OCI-LY7 (cell line): ENCODE measurements at places on chromosomes 12 and 14. TPM values are rescaled to one million over a fixed set of nuclear protein-coding genes. Genes with fewer than 3 reads are reported as not detected.
A peak's percentile ranks its signal among the peaks of the same experiment; 100 is the strongest.

- DNase-seq = no peak
Measured at GRCh38 chr12:121245951-121246350, 36.0 kb downstream of the P2RX4 start.

The KRT73 gene
- not detected in 2 replicates for total RNA-seq

DNA sequence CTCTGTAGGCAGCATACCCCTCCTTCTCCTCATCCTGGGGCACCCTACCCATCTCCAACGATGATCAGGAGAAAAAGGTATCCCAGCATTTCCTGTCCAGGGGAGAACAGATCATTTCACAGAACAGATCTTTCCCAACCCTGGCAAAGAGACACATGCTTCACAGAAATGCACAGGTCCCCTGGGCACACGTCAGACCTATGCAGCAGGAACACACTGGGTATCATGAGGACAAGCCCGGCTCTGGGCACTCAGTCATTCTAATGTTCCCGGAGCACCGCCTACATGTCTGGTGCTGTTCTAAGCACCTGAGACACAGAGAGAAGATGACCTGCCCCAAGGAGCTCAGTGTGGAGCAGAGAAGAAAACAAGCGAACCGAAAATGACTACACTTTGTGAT is 56.2 kb downstream of the ACTN1 start:
- DNase-seq = no peak

- DNase-seq = no peak
Measured at GRCh38 chr12:110775997-110776396, 33.3 kb upstream of the PPP1CC start.

DNA sequence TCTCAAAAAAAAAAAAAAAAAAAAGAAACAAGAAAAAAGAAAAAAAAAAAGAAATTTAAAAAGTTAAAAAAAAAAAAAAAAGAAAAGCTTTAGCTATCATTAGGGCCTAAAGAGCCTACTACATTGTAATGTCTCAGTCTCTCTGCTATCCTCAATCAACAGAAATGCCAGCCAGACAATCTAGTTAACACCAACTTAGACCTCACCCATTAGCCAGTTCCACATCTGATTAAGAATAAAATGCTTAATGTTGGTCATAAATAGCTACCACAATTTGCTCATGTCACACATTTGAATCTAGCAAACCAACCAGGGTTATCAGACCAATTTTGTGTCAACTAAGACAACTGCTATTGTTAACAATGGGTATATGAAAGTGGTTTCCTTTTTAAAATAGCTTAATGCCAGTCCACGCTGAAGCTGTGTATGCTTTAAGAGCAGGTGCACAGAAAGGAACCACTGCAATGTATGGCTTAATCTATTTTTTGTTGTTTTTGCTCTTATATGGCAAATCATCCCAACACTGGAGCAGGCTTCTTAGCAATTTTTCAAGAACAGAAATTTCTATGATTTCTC is 45.5 kb upstream of the SELPLG start:
- peak; percentile 36 for DNase-seq
